ENCODE measurements at places on chromosomes 11 and 22.

- DNase-seq: no peak
Measured at GRCh38 chr11:46391186-46391577, 394 bp downstream of the CHRM4 start.

DNA sequence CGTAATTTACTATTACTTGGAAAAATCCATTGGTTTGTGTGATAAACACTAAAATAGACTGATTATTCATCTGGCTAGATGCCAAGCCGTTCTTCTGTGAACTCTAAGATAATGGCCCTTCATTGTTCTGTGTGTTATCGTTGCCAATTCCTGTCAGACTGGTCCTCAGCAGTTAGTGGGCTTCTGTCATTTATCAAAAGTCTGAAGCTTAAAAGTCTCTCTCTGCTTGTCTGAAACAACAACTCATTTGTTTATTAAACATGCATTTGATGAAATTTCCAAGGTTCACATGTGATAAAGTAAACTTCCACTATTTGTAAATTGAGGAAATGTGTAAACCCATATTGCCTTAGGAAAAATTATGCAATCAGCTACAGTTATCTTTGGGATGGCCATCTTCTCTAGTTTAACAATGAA, 21.1 kb upstream of the RDX start:
- no peak for DNase-seq

GRCh38 chr11:3832816-3833215, 7.9 kb downstream of the RHOG start:
- DNase-seq: no peak

- DNase-seq: no peak
Measured at GRCh38 chr11:111801135-111801534, 34.9 kb upstream of the PPP2R1B start.

DNA sequence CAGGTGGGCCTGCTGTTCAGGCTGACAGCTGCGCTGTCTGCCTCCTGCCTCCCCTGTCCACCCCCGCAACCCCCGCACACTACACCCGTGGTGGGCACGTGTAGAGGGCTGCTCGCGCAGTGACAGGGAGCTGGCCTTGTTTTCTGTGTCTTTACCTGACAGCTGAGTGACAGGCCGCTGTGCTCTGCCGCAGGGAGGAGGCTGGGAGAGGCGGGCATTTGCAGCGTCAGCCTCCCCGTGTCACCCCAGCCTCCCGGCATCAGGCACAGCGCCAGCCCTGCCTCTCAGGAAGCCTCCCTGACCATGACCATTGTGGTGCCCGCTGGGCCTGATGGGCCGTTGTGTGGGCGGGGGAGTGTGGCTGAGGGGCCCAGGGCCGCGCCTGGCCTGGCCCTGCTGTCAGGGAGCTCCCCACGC, 32.0 kb upstream of the RELT start:
- DNase-seq: no peak

Data from stimulated activated CD4-positive, alpha-beta T cell treated with anti-CD3 and anti-CD28 coated beads, Interleukin-12 subunit alpha, Interleukin-12 subunit beta, amount 100 ng/mL, for 4 hours (primary cell).